Stimulated activated CD4-positive, alpha-beta T cell treated with anti-CD3 and anti-CD28 coated beads, Interleukin-4, amount 100 ng/mL, for 48 hours (primary cell): ENCODE measurements at places on chromosomes 11 and 22.

DNA sequence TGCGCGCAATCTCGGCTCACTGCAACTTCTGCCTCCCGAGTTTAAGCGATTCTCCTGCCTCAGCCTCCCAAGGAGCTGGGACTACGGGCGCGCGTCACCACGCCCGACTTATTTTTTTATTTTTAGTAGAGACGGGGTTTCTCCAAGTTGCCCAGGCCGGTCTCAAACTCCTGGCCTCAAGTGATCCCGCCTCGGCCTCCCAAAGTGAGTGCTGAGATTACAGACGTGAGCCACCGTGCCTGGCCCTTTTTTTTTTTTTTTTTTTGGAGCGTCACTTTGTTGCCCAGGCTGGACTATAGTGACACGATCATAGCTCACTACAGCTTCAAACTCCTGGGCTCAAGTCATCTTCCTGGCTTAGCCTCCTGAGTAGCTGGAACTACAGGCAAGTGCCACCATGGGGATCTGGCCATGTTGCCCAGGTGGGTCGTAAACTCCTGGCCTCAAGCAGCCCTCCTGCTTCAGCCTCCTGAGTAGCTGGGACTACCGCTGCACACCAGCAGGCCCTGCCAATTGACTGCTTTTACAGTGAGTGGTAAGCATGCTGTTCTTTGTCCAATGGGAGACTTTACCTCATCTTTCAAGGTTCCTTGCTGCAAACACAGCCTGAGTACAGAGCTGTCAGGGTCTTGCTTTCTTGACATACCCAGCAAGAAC, 600 bp upstream of the CENPM start:
- no peak for DNase-seq

DNA sequence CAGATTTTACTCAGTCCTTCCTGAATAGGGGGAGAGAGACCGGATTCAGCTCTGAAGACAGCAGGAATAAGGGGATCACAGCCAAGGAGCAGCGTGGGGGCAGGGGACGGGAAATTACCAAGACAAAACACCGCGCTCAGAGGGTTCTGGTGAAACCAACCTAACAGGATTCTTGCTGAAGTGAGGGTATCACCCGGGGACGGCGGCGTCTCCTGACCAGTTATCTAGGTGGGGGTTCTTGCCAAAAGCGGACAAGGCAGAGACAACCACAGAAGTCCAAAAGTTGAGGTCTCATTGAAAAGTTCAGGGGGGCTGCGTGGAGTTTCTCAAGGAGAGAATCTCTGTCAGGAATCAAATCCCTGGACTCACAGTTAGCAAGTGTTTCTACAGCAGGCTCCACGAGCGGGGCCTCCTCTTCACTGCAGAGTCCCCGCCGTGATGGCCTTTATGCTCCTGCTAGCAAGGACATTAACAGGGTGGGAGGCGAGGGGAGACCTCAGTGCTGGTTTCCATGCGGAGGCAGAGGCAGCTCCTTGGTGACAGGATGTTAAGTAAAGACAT, 291.0 kb downstream of the BRD1 start:
- no peak for DNase-seq

GRCh38 chr22:46595545-46595944, 24.6 kb upstream of the GRAMD4 start:
- DNase-seq: no peak

DNA sequence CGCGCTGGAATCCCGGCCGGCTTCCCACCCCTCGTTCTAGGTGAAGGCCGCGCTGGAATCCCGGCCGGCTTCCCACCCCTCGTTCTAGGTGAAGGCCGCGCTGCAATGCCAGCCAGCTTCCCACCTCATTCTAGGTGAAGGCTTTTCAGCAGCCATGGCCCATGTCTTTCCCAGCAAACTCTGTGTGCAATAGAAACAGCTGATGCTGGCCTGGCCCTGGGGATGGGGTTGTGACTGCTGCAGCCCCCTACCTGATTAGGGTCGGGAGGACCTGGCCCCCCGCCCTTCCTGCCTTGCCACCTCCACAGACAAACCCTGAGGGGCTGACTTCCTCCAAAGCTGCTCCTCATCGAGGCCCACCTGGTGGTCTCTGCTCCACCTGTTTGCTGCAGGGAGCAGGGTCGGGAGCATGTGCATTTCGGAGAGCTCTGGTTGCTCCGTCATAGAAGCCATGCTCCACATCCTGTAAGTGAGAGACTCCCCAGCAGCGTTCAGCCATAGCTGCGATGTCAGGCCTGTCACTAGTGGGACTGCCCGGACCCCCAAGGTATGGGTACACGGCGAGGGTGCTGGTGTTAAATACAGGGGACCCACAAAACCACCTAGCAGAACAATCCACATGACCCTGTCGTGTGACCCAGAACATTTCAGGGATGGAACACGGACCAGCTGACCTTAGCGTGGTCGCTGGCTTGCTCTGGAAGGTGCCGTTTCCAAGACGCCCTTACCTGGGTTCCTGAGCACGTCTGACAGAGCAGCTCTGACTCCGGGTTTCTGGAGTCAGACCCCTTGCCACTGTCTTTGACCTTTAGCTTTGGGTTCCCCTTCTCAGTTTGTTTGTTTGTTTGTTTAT, 3.3 kb downstream of the ZBED4 start:
- no peak for DNase-seq

- no peak for DNase-seq
Observed at GRCh38 chr11:117300283-117300663, 9.1 kb downstream of the BACE1-AS start.

DNA sequence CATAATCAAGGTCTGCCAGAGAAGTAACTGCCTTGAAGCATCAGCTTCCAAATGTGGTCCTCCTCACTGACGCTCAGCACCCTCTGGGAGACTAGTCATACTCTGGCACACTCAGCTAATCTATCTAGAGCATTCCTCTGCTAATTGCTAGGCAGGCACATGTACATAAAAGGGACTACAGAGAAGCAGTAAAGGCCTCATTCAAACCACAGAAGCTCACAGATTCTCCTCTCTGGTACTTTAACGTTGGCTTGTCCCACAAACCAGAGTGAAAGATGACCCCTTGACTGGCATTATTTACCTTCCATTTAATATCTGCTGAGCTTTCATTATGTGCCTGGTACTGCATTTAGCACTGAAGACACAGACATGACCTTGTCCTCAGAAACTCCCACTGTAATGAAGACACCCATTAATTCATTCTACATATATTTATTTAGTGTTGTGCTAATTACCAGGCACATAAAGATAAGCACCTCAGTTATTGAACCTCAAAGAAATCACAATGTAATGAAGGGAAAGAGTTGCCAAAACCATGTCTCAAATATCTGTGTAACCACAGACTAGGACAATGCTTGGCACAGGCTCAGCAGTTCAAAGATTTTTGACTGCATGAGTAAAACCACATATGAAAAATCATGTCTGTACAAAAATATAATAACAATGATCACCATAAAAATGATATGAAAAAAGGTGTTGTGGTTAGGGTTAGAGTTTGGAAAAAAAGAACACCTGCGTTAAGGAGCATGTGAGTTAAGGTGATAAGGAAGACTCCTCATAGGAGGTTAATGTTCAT, 550.4 kb downstream of the DLG2 start:
- DNase-seq: no peak

DNA sequence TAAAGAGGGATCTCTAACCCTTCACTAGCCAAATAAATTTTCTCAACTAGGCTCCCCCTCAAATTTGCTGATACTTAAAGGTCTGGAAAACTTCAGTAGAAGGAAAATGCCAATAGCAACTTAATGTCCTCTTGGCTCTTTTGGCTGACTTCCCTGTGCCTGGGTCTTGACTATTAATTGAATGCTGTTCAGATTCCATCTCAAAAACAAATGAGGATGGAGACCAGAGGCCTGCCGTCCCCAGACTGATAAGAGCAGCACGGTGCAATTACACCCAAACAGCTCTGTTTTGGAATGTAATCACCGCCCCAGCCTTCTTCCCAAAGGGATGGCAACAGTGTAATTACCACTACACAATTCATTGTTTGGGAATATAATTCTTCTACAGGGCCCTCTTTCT, 89.3 kb upstream of the CHRM4 start:
- no peak for DNase-seq

GRCh38 chr22:30555282-30556210, 9.0 kb upstream of the SEC14L6 start:
- DNase-seq: no peak

GRCh38 chr22:49883294-49883640, 29.6 kb downstream of the ZBED4 start:
- DNase-seq: no peak

DNA sequence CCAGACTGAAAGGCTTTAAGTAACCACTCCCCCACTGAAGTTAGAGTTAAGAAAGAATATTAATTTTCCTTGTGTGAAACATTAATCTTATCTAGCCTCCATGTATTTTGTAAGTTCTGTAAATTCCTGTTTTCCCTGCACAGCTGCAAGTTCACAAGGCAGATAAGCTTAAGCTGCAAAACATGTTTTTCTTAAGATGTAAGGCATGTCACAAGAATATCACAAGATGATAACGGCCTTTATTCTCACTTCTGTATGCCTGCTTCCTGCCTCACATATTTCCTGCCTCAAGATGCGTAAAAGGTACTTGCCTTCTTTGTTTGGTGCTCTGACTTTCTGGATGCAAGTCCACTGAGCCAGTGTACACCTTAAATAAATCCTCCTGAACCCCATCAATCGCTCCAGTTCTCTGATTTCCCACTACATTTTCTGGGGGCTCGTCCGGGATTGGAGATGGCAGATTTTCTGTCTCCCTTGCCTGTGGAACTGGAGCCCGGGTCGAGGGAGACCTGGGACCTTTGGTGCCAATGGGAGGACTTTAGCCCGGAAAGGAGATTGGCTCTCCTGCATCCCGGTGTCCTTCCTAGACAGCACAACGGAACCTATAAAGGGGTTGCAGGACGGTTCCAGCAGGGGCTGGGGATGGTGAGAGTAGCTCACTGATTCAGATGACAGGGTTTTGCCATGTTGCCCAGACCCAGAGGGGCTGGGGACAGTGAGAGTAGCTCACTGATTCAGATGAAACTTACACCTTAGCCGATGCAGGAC, 30.2 kb downstream of the PPARA start:
- DNase-seq: no peak
